ENCODE measurements at places on chromosomes 3 and 15.

DNA sequence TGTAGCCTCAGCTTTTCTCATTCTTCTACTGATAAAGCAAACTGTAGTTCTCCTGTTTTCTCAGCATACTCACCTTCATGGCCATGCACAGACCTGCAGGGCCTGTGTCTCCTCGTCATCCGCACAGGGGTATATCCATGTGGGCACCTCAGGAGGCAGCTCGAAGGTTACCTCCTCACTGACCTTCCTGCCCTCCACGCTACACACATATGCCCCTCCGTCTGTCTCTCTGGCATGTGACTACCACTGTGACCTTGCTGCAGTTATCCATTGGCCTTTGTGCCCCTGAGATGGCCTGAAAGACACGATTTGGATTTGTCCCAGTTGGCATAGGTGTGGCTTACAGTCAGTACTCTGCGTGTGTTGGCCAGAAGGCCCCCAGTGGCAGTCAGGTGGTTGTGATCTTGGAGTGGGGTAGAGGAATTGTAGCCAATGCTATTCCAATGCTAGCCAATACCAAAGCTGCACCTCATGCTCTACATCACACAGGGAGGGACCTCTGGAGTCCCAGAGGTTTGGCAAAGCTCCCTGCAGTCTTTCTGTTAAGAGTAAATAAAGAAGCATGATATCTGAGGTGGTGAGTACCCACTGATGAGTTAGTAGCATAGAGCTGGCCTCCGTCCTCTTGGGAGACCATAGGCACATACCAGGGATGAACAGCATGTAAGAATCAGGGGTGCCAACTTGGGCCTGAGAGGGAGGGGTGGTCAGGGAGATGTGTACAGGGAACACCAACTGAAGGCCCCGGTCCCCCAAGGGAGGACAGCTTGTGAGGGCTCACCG lies 143.4 kb downstream of the EEFSEC start:
- DNase-seq, result no peak

DNA sequence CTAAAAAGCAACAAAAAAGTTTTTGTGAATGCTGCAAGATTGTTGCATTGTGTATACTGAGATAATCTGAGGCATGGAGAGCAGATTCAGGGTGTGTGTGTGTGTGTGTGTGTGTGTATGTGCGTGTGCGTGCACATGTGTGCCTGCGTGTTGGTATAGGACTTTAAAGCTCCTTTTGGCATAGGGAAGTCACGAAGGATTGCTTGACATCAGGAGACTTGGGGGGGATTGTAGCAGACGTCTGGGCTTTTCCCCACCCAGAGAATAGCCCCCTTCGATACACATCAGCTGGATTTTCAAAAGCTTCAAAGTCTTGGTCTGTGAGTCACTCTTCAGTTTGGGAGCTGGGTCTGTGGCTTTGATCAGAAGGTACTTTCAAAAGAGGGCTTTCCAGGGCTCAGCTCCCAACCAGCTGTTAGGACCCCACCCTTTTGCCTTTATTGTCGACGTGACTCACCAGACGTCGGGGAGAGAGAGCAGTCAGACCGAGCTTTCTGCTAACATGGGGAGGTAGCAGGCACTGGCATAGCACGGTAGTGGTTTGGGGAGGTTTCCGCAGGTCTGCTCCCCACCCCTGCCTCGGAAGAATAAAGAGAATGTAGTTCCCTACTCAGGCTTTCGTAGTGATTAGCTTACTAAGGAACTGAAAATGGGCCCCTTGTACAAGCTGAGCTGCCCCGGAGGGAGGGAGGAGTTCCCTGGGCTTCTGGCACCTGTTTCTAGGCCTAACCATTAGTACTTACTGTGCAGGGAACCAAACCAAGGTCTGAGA lies 4.7 kb downstream of the BHLHE40 start:
- peak; percentile 39 for DNase-seq

- no peak for DNase-seq
These were observed 101.6 kb downstream of the CPN2 start for GRCh38 chr3:194249323-194250097.

DNA sequence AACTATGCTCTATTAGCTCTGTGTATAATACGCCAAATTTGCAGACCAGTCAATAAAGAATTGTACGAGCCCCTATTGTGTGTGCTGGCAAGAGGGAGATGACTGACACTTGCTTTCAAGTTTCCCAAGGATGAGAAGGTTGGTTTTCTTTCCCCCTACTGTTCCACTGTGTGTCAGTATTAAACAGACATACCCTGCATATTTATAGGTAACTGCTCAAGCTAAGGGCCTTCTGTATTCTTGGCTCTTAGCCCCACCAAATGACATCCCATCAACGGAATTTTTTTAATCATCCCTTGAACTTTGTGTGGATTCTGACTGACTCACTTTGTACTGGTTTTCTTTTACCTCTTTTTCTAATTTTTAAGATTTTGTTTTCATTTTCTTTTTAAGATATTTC lies 60.6 kb upstream of the GYG1 start:
- DNase-seq, result no peak

DNA sequence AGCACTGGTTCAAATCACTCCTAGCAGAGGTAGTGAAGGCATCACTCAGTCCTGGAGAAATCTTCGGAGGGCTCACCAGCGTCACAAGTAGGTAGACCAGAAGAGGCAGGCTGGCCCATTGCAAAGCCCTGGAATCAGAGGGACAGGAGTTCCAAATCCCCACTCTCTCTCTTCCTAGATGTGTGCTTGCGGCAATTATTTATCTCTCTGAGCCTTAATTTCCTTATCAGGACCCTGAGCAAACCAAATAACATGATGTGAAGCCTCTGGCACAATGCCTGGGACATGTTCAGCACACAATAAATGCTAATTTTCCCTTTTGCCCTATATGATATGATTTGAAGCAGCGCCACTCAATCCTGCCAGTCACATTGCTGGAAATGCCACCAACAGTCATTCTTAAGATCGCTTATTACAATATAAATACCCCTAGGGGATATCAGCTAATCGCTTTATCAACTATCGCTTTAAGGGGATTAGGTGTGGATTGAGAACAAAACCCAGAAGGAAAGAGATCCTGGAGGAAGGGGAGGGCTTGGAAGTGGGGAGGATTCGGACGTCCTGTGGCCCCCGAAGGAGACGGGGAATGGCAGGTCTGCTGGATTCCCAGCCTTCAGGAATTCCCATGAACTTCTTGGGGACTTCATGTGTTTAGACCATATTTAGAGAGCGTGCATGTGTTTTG lies 59.5 kb upstream of the TSEN2 start:
- DNase-seq, result no peak

DNA sequence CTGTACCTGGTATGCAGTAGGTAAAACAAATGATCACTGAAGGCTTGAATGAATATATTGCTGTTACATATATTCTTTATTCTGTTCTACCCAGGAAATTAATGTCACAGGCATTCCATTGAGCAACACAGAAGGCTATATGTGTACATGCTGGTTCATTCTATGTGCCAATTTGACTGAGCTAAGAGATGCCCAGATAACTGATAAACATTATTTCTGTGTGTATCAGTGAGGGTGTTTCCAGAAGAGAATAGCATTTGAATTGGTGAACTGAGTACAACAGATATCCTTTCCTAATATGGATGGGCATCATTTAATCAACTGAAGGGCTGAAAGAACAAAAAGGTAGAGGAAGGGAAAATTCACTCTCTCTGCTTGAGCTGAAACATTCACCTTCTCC lies 886.8 kb downstream of the FHIT start:
- DNase-seq, result no peak

DNA sequence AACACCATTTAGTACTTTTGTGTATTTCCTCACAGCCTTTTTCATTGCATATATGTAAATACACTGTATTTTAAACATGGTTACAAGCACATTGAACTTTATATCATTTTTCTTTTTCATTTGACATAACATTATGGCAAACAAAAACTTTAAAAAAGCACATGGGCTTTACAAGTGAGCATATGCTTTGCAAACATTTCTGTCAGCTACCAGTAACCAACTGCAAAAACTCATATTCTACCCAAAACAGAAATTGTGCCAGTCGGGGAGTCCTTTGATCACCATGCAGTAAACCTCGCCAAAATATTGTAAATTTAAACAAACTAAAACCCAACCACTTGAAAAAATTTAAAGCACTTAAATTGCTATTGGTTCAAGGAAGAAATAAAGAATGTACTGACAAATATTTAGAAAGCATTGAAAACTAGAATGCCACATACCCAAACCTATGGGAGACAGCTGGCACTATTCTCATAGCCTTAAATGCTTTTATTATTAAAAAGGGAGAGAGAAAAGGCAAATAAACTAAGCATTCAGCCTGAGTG lies 24.4 kb downstream of the ZNF710 start:
- DNase-seq, result no peak

DNA sequence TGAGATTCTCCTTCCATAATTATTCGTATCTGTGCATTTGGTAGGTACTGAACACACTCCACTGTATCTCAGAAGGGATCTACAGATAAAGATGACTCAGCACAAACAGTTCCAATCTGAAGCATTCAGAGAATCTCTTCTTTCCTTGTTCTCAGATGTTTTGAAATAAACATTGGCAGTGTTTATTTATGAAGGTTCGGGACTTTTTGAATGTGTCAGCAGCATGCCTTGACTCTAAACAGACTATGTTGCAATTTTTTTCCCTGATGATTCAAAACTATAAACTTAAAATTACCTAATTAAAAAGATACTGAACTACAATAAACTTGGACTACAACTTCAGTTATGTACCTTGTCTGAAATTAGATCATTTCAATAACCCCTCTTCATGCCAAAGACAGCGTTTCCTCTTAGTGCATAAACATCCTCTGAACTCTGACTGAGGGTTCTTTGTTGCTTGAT lies 612.9 kb upstream of the TBL1XR1 start:
- DNase-seq, result no peak

DNA sequence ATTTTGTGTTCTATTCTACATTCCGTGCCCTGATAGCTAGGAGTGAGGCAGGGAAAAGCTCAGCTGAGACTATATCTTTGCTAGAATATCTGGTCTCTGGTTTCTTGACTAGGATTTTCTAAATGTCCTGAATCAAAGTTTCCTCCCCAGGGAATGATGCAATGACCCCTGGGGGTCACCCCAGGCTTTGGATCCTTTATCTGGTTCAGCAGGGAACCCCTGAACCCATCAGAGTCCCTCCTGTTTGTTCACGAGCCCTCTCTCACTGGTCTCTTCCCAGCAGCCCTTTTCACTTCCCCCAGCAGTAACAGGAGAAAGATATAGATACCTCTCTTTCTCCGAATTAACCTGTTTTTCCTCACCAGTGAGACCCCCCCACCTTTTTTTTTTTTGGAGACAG lies 14.3 kb downstream of the TM2D3 start:
- DNase-seq, result no peak

GRCh38 chr3:52119099-52119498 lies 35.1 kb downstream of the POC1A start:
- no peak for DNase-seq

DNA sequence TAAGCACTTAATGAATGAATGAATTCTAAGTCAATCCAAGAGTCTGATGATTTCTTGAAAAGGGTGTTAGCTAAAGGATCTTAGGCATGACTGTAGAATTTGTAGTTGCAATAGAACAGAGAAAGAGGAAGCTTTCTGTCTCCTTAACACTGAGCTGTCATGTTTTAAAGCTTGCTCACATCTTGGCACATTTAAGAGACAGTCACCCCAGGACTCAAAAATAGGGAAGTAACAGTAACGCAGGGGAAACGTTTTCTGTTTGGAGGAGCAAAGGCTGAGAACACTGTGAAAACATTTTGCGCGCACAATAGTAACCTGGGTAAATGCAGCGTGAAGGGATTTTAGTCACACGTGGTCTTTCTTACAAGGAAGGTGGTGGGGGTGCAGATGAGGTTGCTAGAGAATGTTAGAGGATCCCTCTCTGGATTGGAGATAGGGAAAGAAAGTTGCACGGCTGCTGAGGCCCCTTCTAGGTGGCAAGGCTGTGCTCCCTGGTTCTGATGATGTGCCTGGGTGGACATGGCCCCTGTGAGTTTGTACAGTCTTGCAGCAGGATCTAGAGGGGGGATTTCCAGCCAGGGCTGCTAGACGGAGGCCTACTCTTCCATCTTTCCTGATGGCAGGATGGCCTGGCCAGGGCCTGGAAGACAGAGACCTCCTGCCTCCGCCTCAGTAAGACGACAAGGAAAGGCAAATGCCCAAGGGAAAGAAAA lies 12.0 kb downstream of the STARD5 start:
- no peak for DNase-seq

DNA sequence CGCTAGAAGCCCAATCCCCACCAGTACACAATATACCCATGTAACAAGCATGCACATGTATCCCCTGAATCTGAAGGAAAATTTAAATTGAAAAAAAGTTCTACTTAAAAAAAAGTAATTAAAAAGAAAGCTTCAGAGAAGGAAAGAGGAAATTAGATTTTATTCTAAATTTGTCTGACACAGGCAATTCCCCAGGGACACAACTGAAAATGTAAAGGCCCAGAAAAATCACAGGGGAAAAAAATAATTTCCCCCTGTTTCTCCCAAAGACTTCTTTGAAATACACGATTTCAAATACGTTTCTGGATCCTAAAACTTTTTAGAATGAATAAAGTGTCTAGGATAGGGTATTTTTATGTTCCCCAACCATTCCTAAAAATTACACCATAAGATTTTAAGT lies 42.9 kb downstream of the SEMA5B start:
- DNase-seq, result no peak

DNA sequence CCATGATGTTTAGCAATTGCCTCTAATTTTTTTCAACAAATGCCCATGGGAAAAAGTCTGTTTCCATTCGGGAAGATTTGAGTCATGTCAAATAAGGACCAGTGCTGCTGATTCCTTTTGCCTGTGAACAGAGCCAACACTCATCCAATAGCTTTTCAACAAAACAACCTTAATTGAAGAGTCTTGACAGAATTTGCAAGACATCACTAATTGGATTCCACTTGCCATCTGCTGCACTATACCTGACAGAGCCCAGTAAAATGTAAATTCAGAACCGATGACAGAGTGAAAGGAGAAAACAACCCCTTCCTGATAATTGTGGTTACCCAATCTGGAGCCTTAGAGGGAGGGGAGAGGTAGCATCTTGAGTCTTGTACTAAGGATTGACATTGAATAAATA lies 426.7 kb downstream of the AGBL1 start:
- no peak for DNase-seq

- DNase-seq, result no peak
These were observed 52.4 kb upstream of the GOLGA8J start for GRCh38 chr15:30030345-30030744.

- no peak for DNase-seq
These were observed 10.9 kb downstream of the GPR87 start for GRCh38 chr3:151305775-151306151.

DNA sequence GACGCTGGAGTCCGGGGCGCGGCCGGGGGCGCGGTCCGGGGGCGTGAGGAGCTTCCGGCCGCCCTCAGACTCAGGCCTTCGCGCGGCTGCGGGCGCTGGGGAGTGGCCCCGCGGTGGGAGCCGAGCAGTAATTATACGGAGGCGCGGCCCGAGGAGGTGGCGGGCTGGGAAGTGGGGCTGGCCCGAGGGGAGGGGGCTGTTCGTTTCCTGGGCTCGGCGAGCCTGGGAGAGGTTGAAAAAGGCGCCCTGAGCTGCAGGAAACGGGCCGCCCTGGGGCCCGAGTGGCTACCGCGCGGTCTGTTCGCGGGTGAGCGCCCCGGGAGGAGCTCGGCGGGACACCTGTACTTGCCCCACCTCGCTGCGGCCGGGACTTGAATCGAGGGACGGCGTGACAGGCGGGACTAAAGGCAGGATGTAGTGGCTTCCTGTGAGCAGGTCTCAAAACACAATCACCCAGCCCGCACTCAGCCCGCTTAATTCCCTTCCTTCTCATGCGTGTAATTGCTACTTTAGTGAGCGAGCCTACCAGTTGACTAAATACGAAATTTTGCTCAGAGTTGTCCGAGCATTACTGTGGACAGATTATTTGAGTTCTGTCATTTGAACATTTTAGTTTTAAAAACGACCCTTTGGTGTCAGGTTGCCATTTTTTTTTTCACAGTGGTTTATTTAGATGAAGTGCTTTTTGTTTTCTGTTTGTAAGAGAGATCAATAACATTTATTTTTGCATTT lies 860 bp downstream of the RASA2 start:
- peak; percentile 49 for DNase-seq
